Stimulated activated CD8-positive, alpha-beta memory T cell treated with anti-CD3 and anti-CD28 coated beads, Interleukin-4, amount 100 ng/mL, for 24 hours (primary cell): ENCODE measurements at places on chromosomes 16 and 17.

- DNase-seq = no peak
Observed at GRCh38 chr17:77854759-77855745, 103.5 kb upstream of the TNRC6C start.

DNA sequence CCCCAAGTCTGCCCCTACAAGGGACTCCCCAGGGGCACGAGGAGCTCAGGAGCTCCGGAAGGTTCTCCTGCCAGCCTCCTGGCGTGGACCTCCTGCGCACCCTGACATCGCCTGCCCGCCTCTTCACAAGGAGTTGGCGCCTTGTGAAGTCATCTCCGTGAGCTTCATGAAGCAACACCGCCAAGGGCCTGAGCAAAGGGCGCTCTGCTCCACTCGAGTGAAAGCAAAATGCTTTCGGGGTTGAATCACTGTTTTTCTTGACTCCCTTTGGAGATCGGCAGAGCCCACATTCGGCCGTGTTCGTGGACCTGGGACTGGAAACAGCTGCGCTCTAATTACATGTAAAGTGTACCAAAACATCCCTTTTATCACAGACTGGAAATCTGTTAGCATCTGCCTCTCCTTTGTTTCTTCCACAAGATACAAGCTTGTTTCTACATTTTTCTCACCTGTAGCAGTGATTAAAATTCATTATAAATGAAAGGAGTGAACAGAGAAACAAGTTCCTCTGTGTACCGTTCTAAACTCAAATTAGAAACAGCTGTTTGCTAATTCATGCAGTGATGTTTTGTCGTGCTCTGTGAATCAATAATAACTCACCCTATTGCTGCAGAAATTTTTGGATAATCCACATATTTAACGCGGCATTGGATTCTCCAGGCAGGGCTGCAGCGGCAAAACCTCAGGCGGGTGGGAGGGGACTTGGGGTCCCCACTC is 203.3 kb downstream of the ZNF423 start:
- DNase-seq = no peak

DNA sequence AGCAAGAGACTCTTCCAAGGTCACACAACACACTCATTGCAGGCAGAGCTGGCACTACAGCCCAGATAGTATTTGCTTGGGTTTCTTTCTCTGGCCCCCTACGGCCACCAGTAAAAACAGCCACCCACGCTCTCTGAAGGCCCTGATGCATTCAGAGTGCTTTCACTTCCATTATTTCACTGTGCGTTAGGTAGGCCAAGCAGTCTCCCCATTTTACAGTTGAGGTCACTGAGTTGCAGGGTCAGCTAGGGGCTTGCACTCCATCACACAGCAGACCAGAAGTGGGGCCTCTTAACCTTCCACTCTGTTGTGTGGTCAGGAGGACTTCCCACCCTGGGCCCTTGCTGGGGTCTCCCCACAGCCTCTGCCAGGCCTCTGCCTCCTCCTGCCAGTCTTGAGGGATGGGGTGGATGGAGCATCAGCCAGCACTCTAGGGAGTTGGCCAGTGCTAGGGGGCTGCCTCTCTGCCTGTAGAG is 2.5 kb downstream of the TBX21 start:
- no peak for DNase-seq

DNA sequence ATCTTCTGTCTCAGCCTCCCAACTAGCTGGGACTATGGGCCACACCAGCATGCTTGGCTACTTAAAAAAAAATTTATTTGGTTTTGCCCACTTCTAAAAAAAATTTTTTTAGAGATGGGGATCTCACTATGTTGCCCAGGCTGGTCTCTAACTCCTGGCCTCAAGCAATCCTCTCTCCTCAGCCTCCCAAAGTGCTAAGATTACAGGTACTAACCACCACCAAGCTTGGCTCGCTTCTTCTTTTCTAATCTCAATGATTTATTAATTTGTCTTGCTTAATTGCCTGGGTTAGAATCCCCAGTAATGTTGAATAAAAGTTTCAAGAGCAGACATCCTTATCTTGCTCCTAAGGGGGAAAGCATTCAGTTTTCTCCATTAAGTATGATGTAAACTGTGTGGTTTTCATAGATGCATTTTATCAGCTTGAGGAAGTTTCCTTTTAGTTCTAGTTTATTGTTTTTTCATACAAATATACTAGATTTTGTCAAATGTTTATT is 65.8 kb upstream of the NACA2 start:
- no peak for DNase-seq

GRCh38 chr17:30920683-30921543 is 832 bp upstream of the ADAP2 start:
- DNase-seq = no peak

DNA sequence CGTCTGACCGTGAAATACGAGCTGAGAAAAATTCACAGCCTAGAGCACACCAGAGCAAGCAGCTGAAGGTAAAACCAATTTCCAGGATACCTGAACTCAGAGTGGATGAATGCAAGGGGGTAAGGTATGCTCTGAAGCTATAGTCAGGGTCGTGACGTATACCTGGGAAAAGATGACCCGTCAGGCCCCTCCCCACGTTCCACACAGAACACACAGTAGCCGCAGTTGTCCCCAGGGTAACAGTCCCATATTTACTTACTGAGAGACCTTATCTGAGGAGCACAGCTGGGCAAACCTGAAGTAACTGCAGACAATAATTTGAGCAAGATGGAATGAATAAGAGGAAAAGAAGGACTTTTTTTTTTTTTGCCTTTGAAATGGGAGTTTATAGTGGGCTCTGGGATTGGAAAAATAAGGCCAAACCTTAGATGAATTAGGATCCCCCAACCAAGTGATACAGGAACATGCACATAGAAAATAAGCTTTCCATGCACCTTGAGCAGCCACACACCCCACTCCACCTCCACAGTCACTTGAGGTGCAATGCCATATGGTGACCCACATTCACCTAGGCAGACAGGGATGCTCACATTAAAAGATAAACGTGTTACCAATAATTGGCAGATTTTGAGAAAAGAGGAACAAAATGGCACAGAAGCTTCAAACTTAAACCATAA is 38.0 kb downstream of the ABCA6 start:
- DNase-seq = no peak

DNA sequence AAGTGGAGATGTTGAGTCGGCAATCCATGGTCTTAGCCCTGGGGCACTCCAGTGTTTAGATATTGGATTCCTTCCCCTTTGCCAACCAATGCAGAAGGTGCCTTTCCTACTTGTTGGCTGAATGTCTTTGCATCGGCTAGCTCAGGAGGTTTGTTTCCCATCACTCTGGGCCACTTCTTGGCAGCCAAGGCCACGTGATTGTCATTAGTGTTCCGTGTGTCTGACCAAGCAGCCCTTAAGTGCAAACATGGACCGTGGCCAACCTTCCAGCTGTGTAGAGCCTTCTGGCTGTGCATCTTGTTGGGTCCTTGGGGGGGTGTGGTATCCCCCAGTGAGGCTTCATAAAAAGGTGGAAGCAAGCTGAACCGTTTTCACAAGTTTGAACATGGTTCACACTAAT is 66.0 kb downstream of the GNAO1 start:
- no peak for DNase-seq

GRCh38 chr17:35235917-35236316 is 7.0 kb upstream of the SLFN5 start:
- DNase-seq = no peak

DNA sequence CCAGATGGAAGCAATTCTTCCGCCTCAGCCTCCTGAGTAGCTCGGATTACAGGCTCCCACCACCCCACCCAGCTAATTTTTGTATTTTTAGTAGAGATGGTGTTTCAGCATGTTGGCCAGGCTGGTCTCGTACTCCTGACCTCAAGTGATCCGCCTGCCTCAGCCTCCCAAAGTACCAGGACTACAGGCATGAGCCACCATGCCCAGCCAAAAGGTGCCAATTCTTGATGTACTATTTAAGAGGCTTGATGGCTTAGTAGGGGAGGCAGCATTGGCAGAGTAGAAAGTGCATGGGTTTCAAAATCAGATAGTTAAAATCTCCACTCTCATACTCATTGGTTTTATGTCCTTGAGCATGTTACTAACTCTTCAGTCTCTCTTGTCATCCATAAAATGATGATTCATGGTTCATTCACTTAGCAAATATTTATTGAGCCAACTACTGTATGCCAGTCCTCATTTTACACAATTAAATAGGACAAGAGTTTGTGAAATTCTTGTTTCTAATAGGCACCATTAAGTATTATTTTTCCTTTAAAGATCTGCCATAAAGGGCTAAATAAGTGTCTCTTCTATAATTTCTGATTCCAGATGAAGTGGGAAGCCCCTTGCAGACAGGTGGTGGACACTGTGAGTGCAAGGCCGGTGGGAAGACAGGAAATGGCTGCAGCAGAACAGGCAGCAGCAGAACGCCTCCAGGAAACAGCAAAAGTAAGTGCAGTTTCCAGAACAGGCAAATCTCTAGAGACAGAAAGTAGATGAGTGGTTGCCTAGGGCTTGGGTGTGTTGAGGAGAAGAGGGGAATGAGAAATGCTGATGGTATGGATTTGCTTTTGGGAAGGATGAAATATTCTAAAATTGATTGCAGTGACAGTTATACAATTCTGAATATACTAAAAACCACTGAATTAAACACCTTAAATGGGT is 8.2 kb upstream of the RPL27 start:
- no peak for DNase-seq

GRCh38 chr17:70295731-70296130 is 126.4 kb downstream of the KCNJ2 start:
- DNase-seq = no peak

DNA sequence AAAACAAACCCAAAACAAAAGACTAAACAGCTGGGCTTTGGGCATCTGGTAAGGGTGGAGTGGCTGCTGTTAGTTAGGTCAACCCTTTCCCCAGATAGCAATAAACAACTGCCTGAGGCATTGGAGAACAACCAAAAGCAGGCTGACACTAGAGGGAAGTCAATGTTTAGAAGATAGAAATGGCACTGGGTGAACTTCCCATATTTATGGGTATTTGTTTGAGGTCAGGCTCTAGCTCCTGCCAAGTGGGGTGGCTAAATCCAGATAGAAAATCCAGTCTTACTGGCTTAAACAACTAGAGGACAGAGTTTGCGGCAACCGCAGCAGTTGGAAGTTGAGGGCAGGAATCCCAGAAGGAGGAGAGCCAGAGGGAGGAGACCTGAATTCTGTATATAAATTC is 79.4 kb downstream of the SDK2 start:
- no peak for DNase-seq

GRCh38 chr17:49691677-49692191 is 13.8 kb upstream of the SPOP start:
- no peak for DNase-seq

DNA sequence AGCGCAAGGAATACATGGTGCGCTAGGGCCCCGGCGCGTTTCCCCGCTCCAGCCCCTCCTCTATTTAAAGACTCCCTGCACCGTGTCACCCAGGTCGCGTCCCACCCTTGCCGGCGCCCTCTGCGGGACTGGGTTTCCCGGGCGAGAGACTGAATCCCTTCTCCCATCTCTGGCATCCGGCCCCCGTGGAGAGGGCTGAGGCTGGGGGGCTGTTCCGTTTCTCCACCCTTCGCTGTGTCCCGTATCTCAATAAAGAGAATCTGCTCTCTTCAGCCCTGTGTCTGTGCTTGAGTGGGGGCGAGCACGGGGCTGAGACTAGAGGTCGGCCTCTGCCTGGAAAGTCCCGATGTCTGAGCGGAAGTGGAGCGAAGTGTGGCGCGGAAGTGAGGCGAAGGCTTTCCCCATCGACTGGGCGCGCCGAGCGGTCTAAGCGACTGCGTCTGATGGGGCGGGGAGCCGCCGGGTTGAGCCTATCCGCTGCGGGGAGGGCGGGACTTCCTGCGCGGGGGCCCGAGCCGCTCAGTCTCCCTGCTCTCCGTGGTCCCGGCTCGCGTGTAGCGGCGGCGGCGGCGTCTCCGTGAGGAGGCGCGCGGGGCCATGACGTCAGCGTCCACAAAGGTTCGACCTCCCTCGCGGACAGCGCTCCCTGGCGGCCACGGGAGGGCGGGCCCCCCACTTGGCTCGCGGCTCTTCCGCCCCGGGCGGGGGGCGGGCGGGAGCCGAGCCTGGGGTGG is 2.0 kb downstream of the RNASEK start:
- peak; percentile 96 for DNase-seq

DNA sequence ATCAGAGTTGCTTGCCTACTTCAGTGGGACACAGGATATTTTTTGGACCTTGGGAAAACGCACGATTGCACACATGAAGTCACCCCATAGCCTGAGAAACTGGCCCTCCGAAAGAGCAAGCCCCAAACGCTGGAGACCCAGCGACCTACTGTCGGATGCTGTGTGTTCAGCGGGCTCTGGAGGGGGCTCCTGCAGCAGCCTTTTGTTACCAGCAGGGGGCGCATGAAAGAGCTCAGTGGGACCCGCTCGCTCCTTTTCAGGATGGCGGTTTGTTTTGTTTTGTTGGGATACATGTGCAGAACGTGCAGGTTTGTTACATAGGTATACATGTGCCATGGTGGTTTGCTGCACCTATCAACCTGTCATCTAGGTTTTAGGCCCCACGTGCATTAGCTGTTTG is 28.4 kb downstream of the MYH3 start:
- DNase-seq = no peak

- no peak for DNase-seq
Observed at GRCh38 chr17:35051579-35052240, 11.8 kb downstream of the RFFL start.

- no peak for DNase-seq
Observed at GRCh38 chr16:50400967-50401348, 32.2 kb upstream of the BRD7 start.

DNA sequence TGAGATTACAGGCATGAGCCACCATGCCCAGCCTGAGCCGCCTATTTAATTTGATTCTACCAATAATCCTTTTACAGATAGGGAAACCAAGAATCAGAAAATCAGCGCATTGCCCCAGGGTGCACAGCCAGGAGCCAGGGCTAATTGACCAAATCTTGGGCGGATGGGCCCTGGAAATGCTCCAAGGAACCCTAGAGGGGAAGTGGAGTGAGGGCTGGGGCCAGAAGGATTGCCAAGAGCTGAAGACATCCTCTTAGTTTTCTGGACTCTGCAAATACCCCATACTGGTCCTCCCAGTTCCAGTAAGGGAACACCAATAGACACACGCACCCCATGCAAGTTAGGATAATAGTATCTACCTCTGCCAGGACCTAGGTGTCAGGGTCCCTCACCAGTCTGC is 3.8 kb downstream of the FHOD1 start:
- no peak for DNase-seq

GRCh38 chr17:4769628-4770027 is 2.1 kb upstream of the TM4SF5 start:
- no peak for DNase-seq

DNA sequence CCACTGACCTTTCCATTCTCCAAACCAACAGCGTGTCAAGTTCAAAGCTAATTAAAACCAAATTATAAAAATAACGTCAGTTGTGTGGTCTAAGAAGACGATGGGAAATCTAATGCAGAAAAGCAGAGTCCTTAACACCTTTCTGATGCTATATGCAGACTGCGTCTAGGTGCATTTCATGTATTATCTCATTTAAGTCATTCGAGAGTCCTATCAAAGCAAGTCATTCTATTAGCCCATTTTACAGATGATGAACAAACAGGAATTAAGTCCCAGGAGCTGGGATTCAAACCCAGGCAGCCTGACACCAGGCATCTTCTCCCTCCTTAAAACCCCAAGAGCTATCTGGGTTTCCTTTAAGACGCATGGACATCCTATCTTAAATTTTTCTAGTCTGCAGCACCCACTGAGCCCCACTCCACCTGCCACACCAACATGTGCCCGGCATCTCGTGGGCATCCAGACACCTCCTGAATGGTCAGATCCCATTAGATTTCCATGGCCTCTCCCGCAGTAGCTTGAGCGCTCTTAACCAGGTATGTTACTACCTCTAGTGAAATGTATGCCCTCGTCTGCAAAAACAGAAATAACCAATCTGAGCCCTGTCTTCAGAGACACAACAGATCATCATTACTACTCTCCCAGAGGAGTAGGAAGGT is 115.1 kb downstream of the ZFHX3 start:
- DNase-seq = no peak

GRCh38 chr16:57994778-57995177 is 5.7 kb downstream of the ZNF319 start:
- DNase-seq = no peak
